A549 (cell line): ENCODE measurements at places on chromosomes 2 and 18. TPM values are rescaled to one million over a fixed set of nuclear protein-coding genes. Genes with fewer than 3 reads are reported as not detected.

The PTPRN gene
- 0.90 to 1.1 TPM (median 0.97 TPM) in 3 replicates for polyA plus RNA-seq

- DNase-seq, result no peak
Measured at GRCh38 chr2:96907115-96908041, 37.5 kb upstream of the SEMA4C start.

- DNase-seq, result no peak
Measured at GRCh38 chr2:240644171-240644651, 18.9 kb downstream of the GPR35 start.

The INHA gene
- polyA plus RNA-seq, result 0.35 to 0.83 TPM (median 0.72 TPM) in 3 replicates

DNA sequence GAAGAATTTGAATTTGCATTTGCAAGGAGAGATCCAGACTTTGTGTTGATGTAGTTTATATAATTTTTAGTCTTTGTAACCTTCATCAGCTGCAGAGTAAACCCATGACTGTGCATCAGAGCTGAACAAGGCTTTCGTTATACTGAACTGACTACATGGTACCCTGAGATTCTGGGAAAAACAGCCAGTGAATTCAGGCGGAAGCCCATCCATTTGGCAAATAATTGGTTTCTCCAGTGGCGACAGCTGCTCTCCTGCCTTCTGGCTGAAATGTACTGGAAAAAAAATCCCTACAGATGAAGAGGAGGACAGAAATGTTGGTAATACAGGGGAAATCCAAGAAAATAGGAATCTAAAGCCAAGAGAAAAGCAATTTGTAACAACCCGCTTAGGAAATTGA, 657.5 kb upstream of the CDH7 start:
- no peak for DNase-seq

GRCh38 chr2:17960925-17961324, 82.5 kb downstream of the KCNS3 start:
- no peak for DNase-seq

- DNase-seq, result no peak
Measured at GRCh38 chr2:168323529-168324021, 76.2 kb upstream of the STK39 start.

DNA sequence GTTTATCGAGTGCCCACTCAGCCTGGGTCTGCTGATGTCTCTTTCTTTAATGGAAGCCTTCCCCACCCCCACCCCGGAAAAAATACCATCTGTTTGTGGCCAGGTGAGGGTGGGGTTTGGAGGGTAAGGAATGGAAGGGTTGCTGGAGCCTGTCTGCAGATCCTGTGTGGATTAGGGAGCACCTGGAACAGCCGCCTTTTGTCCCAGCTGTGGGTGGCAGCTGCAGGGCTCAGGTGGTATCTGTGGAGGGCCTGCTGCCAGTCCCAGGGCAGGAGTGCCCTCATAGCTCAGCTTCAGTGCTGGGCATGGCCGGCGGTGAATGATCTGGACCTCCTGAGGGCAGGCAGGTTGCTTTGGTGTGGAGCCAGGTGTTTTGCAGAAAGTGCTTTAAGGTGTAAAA, 45.3 kb downstream of the IMPA2 start:
- DNase-seq, result no peak

- no peak for DNase-seq
Measured at GRCh38 chr2:233256048-233256447, 4.6 kb downstream of the ATG16L1 start.

DNA sequence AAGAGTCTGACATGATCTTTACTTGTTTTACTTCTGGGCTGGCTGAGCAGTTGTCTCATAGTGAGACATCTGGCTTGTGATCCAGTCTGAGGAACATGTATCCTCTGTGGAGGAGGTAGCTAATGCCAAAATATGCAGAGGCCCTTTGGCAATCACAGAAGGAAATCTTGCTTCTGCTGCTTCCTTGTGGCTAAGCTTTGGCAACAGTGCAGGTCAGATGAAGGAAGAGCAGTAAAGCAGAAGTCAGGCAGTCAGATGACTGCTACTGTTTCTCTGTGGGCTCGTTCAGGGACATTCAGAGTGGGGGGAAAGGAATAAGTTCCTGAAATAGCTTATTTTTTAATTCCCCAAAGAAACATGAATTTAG, 22.3 kb downstream of the DOK1 start:
- DNase-seq, result no peak

- DNase-seq, result no peak
Measured at GRCh38 chr18:48138210-48138609, 207.8 kb upstream of the SMAD2 start.

- DNase-seq, result no peak
Measured at GRCh38 chr2:228738671-228739380, 532.3 kb downstream of the PID1 start.

DNA sequence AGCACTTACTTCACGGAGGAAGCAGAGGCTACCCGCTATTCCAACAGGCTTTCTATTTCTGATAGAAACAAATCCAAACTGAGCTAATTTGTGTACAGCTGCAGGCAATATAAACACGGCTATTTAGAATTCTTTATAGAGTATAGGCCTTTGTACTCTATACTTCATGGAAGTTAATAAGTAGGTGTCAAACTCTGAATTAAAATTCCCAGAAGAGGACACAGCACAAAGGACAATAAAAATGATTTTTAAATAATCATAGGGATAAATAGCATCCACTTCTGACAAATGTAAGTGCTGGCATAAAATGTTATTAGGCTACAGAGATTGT, 261.5 kb downstream of the AFF3 start:
- no peak for DNase-seq

DNA sequence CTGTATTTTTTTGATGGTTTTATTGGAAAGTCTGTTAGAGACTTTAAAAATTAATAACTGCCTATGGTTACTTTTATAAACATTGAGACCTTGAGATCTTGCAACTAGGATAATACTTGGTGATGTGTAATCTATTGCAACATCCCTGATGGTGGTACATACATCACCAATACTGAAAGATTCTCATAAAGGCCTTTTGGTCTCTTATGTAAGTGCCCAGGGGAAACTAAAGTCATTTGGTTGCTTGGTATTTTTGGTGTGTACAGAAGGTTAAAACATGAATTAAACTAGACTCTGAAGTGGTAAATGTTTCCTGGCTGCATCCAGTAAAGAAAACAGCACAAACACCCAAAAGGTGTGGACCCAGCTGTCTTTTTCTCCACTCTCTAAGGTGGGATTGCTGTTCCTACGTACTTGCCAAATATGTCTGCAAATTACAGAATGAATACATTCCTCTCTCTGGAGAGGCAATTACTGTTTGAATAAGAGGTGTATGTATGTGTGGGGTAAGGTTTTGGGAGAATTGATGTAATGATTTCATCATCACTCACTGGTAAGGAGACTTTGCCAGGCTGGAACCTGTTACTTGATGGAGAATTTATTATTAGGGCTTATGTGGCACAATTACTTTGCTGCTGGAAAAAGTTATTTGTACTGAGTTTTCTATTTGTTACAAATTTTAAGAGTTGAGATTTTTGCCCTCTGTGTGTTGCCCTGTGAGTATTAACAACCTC, 3.6 kb downstream of the B3GNT2 start:
- no peak for DNase-seq

GRCh38 chr18:53859764-53860163, 364.7 kb downstream of the MBD2 start:
- no peak for DNase-seq

DNA sequence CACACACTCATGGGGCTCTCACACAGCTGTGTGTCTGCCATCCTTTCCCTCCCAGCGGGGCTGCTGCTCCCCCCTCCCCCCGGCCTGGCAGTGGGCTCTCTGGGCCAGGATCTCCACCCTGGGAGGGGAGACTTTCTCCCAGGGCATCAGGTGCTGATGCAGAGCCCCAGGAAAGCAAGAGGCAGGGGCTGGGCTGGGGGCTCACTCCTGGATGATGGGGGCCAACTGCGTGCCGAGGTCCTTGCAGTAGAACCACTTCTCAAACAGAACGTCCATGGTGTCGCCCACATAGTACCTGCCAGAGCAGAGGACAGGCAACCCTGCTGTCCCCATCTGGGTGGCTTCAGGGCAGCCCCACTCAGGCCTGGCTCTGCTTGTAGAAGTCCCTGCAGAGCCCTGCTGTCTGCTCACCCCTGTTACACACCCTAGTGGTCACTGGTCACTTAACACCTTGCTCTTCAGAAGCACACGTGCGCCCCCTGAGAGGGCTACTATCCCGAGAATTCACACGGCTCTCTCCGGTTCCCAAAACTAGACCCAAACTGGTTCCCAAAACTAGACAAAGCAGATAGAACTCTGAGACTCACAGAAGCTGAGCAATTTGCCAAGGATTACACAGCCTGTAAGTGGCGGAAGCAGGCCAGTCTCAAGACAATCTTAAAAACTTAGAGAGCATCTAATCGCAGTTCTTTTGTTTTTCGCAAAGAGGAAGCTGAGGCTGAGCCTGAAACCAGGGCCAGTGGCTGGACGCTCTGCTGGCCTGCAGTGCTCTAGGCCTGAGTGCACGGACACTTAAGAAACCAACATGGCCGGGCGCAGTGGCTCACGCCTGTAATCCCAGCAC, 6.6 kb upstream of the OXER1 start:
- DNase-seq, result peak; percentile 81

The OR6B2 gene
- polyA plus RNA-seq, result not detected in 3 replicates

- no peak for DNase-seq
Measured at GRCh38 chr2:101972621-101973434, 18.9 kb upstream of the IL1R2 start.

GRCh38 chr2:215397632-215398341, 38.1 kb downstream of the FN1 start:
- DNase-seq, result no peak

DNA sequence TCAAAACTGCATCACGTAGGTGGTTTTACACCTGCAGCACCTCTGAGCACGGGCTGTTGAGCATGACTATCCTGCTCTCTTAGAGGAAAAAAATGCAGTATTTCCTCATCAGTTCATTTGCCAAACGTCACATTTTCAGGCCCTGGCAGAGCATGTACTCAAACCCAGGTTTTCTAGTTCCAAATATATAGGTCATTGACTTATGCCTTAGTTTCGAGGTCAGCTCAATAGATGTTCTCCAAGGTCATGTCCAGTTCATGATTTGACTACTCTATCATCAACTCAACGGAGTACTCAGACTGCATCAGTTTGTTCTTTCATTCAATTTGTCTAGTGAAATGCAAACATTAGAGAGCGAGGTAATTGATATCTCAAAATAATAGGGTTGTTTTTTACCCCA, 39.3 kb upstream of the STAT1 start:
- no peak for DNase-seq

The IL36RN gene
- polyA plus RNA-seq, result not detected in 3 replicates

The CUL3 gene
- polyA plus RNA-seq, result 68.9 to 78.9 TPM (median 70.5 TPM) in 3 replicates

GRCh38 chr2:1993711-1994682, 249.7 kb upstream of the PXDN start:
- no peak for DNase-seq

The SSB gene
- polyA plus RNA-seq, result 246 to 255 TPM (median 253 TPM) in 3 replicates

DNA sequence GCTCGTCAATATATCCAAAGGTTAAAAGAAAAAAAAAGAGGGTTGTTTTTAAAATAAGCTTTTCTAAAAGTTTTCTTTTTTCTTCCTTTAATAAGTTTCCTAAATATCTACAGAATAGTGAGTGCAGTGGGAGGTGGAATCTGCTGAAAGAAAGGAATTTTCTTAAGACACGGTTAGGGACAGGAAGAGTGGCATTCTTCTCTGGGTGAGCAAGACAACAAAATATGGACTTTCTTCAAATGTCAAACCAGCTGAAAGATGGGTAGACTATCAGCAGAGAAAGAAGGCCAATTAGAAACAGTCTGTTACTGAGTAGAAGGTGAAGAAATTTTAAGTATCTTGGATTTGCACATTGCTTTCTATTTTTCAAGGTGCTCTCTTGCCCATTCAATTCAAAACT, 222.7 kb upstream of the PIK3C3 start:
- no peak for DNase-seq

DNA sequence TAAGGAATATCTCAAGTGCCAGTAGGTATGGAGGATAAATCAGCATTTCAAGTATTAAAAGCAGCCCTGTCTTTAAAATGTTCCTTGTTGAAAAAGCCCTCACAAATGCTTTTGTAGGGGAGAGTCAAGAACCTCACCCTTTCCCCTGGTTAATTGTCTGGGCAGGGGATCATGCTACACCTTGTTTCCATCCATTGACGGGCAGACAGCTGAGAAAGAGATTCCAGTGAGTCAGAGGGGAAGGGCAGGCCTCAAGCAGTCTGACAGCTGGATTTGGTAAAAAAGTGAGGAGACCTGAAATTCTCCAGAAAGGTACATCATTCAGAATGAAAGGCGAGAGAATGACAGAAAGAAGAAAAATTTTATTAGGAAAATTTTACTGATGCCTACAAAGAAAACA, 203.2 kb upstream of the CYP26B1 start:
- no peak for DNase-seq

GRCh38 chr2:204881655-204882054, 336.4 kb downstream of the PARD3B start:
- DNase-seq, result no peak

The CRYGC gene
- not detected in 3 replicates for polyA plus RNA-seq

DNA sequence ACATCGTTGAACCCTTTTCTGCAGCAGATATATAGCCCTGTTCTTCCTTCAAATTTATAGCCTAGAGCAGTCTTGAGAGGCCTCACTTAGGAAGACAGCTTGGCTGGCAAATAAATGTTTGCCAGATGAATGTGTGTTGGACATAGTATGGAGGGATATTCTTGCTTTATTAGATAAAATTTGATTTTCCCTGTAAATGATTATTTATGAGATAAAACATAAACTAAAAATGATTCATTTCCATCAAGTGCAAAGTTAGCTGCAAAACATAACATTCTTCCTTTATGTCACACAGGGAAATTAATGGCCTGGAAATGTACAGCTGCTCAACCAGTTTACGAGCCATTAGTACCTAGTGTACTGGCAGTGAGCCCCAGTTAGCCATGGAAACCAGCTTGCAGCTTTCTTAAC, 82.5 kb downstream of the LIMS1 start:
- DNase-seq, result no peak

DNA sequence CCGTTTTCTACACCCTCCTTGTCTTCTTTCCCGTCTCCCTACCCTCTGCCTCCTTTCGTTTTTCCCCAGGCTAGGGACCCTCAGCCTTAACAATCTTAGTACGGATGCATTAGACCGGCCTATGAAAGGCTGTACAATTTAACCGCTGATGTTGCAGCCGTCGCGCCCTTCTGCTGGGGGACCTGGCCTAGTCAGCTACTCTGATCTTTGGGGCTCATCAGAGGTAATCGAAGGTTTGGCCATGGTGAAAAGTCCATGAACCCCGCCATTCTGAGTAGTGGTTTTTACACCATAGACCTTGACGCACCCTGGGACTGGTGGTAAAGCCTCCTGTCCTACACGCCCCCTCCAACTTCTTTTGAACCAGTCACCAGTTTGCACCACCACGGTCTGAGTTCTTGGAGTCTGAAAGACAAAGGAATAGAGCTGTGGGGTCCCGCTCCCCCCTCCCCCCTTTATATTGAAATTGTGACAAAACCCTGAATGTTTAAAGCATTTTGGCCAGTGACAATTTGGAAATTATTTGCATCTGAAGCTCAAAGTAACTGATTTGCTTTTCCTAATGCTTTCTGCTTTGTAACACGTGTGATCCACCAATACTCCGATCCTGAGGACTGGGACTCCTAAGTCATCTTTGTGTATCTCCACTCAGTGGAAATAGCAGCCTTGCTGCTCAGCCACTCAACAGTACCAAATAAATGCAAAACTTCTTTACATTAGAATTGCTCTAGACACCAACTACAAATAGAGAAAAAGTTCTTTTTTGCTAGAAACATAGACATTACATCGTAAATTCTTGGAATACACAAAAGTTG, 642 bp upstream of the SRSF7 start:
- peak; percentile 48 for DNase-seq
